Stimulated activated CD4-positive, alpha-beta T cell treated with anti-CD3 and anti-CD28 coated beads, Interleukin-12 subunit alpha, Interleukin-12 subunit beta, amount 100 ng/mL, for 48 hours (primary cell): ENCODE measurements at places on chromosomes 5 and 9.

DNA sequence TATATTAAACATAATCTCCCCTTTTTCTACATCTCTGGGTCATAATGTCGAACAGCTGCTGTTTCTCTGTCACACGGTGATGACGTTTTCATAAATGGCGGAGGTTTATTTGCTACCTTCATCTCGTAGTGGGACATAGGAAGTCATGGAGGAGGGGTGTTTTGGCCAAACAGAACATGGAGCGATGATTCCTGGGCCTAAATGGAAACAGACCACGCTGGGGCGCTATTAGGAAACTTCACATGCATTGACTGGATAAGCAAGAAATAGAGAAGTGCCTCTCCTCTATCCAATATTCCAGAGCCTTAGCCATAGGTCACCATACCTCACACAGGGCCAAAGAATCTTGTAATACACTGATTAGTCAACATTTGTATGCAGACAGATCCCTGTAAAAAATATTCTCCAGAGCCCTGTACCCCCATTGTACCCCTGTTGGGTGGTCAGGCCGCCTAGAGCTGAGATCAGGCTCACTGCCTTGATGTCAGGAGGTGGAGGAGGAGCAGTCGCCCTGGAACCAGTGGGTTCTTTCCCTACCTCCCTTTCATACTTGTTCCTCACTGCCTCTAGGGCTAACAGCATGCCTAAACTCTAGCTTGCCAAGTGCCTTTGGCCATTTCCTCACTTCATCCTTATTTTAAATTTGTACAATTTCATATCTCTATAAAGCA is 77.8 kb upstream of the SPIN1 start:
- DNase-seq: no peak

DNA sequence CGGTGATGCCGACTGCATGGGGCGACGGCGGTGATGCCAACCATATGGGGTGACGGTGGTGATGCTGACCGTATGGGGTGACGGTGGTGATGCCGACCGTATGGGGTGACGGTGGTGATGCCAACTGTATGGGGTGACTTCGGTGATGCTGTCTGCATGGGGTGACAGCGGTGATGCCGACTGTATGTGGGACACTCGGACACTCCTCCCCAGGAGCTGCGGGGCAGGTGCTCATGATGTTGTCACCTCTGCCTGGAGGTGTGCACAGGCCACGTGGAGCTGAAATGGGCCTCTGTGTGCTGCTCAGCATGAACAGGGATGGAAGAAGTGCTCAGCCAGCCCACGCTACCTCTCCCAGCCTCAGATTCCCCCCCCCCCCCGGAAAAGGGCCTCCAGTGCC is 171.8 kb downstream of the OLFM1 start:
- no peak for DNase-seq

DNA sequence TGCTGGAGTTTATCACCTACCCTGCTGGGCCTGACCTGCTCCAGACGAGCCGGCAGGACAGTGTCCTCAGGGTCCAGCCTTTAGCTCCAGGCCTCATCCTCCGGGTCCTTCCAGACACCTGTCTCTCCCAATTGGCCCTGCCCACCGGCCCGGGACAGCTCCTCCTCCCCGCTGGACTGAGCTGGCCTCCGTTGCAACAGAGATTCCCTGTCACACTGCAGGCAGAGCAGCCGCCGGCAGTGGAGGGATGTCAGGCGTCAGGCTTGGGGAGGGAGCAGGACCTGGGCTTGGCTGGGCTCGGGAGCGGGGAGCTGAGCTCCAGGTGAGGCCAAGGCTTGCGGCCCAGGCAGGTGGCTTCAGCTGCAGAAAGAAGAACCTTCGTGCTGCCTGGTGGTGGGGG is 1.7 kb downstream of the KCNT1 start:
- no peak for DNase-seq

DNA sequence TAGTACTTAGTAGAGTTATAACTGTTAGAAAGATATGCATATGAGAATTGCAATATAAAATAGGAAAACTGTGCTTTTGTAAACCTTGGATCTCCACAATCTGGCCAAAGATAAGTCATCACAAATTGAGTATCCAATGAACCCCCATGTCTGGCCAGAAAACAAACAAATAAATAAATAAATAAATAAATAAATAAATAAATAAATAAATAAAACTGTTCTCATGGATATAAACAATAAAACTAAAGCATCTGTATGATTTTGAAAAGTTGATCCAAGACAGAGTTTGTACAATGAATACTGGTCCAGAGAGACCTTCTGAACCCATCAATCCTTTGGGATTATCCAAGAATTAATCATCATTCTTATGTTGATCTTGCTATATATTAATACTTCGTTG is 367.6 kb upstream of the CDH9 start:
- DNase-seq: no peak

- no peak for DNase-seq
These were observed 31.2 kb upstream of the LECT2 start for GRCh38 chr5:135985951-135986350.

DNA sequence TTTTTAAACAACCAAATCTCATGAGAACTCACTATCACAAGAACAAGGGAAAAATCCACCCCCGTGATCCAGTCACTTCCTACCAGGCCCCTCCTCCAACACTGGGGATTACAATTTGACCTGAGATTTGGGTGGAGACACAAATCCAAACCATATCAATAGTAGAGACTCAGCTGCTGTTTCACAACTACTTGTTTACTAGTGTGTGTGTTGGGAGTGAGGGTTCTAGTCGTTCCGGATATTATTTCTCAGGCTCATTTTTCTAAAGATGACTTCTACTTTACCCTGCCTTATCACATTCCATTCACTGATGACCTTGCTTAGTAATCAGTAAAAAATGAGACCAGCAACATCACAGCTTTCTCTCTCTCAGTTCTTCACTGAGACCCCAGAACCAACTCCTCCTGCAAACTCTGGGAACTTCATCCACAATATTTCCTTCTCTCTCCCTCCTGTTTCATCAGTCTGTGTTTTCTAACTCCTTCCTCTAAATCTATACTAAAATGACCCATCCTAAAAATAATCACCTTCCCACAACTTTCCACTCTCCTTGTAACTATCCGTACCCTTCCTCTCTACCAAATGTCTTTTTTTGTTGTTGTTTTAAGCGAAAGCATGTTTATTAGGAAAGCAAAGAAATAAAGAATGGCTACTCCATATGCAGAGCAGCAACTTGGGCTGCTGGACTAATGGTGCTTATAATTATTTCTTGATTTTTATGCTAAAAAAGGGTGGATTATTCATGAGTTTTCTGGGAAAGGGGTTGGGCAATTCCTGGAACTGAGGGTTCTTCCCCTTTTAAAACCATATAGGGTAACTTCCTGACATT is 121.5 kb upstream of the SPRY4 start:
- no peak for DNase-seq

DNA sequence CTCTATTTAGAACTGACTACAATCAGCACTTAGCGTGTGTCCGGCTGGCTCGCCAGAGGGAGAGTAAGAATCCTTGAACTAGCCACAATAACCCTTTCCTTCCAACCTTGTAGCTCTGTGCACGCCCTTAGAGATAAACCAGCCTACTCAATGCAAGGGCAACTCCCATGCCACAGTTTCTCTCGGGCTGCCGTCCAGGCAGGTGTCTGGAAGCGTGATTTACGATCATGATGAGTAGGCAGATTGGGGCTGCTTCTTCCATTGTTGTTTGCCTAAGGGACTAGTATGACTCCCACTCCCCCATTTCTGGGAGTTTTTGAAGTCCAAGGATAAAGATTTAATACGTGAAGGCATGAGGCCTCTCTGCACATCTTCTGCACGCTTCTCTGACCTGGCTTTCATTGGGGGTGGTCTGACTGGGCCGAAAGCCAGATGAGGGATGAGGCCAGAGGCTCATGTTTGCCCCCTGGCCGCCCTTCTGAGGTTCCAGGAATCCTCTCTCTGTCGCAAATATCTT is 134.0 kb upstream of the MYO10 start:
- no peak for DNase-seq

- no peak for DNase-seq
These were observed 114.5 kb downstream of the RXRA start for GRCh38 chr9:134440636-134441226.

DNA sequence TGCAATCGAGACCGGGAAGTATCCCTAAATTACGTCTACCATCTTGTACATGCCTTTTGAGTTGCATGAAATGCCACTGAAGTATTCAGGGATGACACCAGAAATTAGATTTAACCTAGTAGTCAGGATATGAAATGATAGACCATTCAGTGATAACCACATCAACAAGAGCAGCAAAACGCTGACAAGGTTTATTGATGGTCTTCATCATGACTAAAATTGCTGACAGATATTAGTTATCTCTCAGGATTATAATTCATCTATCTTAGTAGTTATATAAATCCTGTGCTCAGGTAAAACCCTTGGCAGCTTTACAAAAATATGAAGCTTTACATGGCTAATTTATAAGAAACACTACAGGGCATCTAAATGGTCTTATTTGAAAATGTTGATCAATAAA is 1104.7 kb downstream of the EFNA5 start:
- no peak for DNase-seq

GRCh38 chr5:181246276-181247049 is 2.8 kb upstream of the RACK1 start:
- peak; percentile 74 for DNase-seq

DNA sequence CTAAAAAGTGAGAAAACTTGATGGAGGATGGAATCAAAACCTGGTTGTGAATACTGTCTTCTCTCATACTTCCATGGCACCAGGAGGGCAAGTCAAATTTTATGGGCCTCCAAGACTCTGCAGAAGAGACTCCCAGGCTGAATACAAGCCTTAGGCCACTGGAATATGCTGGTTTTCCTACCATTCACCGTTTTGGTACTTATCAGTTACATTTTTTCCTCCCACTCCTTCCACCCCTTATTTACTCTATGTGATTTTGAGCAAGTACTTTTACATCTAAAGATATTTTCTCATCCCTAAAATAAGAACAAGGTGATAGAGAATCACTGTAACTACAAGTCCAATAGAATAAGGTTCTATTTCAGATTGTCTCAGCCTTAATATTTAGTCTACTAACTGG is 8.0 kb upstream of the LIX1 start:
- no peak for DNase-seq

DNA sequence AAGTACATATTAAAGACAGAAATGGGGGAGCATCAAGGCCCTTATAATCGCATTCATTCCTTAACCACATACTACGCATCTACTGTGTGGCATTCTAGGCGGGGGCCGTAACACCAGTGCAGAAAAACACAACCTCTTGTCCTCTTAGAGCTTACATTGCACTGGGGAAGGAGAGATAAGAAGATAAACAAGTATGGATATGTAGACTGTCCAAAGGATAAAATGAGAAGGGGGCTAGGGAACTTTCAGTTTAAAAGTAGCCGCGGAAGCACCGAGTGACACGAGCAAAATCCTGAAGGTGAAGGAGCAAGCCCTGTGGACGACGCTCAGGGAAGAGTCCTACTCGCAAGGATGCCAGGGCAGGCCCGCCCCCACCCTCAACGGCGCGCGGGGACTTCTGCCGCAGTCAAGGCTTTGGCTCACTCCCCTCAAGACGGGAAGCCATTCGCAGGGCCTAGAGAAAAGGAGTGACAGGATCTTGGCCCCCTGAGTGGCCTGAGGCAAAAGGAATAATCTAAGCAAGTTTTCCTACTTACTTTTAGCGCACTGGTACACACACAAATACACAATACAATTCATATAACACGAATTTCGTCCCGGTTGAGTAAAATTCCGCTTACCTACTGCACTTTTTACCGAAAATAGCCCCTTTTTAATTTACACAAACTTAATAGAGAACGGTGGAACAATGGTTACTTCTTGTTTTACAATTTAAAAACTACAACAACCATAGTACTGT is 1.3 kb upstream of the NIPBL start:
- peak; percentile 29 for DNase-seq

- DNase-seq: no peak
These were observed 176.6 kb upstream of the SH3GL2 start for GRCh38 chr9:17402309-17402708.

- no peak for DNase-seq
These were observed 548.9 kb downstream of the IRX1 start for GRCh38 chr5:4144411-4145007.

- DNase-seq: no peak
These were observed 27.4 kb upstream of the F2RL1 start for GRCh38 chr5:76791461-76791860.

GRCh38 chr5:139696894-139697658 is 48.9 kb downstream of the CXXC5 start:
- DNase-seq: no peak

DNA sequence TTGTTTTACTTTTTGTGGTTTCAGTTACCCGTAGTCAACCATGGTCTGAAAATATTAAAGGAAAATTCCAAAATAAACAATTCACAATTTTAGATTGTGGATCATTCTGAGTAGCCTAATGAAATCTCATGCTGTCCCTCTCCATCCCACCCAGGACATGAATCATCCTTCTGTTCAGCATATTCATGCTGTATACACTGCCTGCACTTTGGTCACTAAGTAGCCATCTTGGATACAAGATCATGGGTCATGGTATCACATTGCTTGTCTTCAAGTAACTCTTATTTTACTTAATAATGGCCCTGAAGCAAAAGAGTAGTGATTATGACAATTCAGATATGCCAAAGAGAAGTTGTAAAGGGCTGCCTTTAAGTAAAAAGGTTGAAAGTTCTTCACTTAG is 536.5 kb upstream of the ACO1 start:
- no peak for DNase-seq

DNA sequence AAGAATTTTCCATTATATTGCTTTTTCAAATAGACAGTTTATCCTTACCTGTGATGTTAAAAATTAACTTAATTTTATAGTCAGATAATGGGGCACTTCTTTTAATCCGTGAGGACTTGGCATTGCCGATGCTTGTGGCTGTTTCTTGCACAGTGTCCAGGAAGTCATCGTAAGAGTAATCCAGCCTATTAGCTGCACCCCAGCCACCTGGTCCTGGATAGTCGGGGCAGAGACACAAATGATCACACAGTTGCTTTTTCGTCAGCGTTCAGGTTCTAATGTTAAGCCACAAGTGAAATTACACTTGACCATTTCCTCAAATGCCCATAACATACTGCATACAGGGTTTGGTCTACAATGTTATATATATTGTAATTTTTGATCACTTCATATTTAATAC is 107.4 kb downstream of the SVEP1 start:
- DNase-seq: no peak

DNA sequence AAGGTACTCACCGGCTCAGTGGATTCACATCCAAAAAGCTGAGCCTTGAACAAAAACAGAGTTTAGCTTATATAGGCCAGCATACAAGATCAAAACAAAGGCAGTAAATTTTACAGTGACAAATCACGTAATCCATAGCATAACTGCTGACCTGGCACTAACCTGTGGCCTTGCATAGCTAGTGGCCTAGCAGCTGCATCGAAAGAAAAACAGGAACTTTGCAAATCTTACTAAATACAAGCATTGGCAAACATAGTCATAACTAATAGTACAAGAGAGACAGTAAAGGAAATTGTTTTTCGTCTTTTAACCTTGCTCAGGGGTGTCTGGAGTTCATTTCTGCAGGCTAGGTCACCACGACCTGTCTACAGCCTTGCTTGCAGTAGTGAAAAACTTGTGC is 4.8 kb downstream of the HSDL2 start:
- no peak for DNase-seq

DNA sequence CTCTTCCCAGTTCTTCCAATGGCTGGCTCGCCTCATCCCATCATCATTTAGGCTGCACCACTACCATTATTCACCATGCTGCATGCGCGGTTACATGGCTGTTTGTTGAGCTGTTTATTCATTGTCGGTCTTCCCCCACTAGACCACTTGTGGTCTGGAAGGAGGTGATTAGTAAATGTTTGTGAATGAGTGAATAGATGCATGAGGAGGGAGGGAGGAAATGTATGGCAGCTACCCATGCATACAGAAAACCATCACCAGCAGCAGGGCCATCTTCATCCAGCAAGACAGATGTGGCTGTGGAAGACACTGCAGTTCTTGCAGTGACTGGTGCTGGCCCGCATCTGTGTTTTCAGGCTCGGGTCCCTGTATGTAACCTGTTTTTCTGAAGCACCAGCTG is 113.3 kb upstream of the SAP30L start:
- DNase-seq: no peak
